ENCODE measurements at places on chromosomes 5 and 9.

GRCh38 chr9:90631964-90632363 lies 10.7 kb downstream of the DIRAS2 start:
- DNase-seq, result no peak

DNA sequence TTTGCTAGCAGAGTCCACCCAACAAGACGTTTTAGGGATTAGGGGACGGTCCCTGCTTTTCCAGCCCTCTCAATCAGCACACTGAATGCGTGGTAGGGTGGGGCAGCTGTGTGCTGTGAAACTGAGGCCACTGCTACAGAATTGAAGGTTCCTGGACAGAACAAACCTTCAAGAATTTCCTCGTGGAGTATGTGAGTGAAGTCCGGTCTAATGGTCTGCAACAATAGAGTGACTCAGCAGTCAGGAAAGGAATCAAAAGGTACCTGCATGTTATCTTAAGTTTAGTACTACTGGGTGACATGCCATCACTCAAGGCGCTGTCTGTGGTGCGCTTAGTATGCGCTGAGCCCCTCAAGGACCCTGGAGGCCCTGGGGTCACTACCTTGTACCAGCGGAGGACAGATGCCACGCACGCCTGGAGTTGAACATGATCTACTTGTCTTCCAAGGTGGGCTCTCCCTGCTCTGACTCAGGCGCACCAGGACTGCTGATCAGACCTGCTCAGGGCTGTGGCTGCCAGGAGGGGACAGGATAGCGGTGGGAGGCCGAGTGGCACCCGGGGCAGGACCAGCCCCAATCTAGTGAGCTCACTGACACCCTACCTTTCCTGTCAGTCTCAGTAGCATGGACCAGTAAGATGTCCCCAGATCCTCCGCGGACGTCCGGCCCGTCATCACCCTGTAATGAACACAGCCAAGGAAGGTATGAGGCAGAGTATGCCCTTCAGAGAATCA lies 50.5 kb downstream of the PRRT1B start:
- DNase-seq, result no peak

DNA sequence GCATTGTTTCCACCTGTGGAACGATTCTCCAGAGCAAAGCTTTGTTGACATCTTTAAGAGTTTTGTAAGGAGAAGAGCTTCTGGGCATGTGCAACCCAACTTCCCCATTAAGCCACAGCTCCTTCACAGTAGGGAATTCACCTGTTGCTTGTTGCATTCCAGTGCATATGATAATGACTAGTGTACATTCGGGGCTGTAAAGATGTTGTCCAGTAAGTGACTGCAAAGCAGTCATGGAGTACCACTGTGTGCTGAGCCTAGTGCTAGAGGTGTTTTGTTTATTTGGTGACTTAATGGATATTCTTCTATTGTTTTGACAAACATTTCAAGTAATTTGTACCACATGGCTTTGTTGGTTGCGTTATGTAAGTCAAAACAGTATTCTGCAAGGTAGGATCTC lies 12.8 kb downstream of the UGCG start:
- DNase-seq, result no peak

GRCh38 chr5:78661044-78661443 lies 12.5 kb upstream of the LHFPL2 start:
- DNase-seq, result no peak

DNA sequence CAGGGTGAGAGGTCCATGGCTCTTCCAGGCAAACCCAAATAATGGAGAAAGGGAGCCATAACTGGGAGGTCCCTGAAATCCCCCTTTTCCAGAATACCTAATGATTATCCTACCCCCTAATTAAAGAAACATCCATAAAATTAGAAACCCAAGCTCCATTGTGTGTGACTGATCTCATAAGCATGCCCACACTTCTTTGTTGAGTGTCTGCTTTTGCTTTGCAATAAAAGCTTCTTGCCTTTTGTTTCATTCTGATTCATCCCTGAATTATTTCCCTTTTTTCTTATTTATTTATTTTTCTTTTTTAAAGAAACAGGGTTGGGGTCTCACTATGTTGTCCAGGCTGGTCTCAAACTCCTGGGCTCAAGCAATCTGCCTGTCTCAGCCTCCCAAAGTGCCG lies 33.1 kb downstream of the BTF3 start:
- DNase-seq, result no peak

- DNase-seq, result no peak
These were observed 945 bp downstream of the BTF3 start for GRCh38 chr5:73499187-73499586.

DNA sequence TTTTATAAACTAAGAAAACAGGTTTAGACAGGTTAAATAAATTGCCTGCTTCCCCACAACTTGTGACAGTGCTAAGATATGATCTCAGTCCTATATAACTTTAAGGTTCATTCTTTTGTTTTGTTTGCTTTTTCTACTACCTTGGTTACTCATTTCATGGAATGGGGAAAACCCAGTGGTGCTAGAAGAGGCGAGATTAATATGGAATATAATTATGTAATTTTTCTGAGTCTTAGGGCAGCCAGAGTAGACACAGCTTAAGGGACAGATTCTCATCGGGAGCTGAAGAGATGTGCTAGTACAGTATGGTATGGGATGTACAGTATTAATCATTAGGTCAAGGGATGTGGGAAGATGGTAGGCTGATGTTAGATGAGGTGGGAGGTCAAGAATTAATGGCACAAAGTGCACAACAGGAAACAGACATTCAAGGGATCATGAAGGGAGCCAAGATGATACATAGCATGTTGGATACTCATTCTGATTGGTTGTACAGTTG lies 6.2 kb downstream of the TRIM32 start:
- DNase-seq, result no peak

- no peak for DNase-seq
These were observed 7.1 kb upstream of the UNC5A start for GRCh38 chr5:176803068-176803942.

DNA sequence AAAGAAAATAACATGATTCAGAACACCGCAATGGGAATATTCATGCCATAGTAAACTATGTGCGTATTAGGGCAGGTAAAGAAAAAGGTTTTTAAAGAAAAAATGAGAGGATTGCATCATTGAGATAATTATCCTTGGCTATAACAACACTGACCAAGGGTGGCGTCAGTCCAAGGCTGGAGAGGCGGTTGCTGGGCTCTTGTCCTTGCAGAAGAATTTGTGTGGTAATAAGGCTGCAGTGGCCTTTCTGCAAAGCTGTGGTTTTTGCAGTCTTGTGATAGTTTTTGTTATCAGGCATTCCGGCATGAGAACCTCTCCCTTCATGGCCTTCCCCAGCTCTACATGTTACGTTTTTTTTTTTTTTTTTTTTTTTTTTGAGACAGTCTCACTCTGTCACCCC lies 14.0 kb downstream of the BOD1 start:
- no peak for DNase-seq

DNA sequence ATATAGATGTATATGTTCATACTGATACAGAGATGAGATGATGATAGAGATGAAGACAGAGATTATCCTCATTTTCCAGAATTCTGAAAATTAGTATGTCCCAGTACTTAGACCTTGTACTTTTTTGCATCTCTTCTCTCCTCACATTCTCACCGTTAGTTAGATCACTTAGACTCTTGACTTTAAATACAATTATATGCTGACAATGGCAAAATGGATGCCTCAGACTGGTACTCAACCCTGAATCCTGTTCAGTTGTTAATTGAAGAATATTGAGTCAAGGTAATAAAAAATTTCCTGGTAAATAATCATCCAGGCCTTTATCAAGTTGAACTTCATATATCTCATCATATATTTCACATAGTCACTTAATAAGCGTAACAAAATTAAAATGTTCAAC lies 505.4 kb downstream of the EFNA5 start:
- DNase-seq, result no peak
